Smooth muscle cell of bladder (primary cell): ENCODE measurements at places on chromosomes 1 and 21. TPM values are rescaled to one million over a fixed set of nuclear protein-coding genes. Genes with fewer than 3 reads are reported as not detected.

The AGT gene
- 0.28 and 2.7 TPM in 2 replicates for total RNA-seq

The TMEM125 gene
- total RNA-seq = not detected in 2 replicates

The TTC24 gene
- total RNA-seq = not detected in 2 replicates

The PLA2G5 gene
- total RNA-seq = 0.92 TPM in 1 of 2 replicates, not detected in the other

The TRIM67 gene
- under 0.01 TPM in 1 of 2 replicates, not detected in the other for total RNA-seq

The SYCP1 gene
- not detected in 2 replicates for total RNA-seq

The USP48 gene
- 31.1 and 38.6 TPM in 2 replicates for total RNA-seq

The RHD gene
- total RNA-seq = not detected in 2 replicates

The FNBP1L gene
- total RNA-seq = 7.3 and 12.9 TPM in 2 replicates

The LRRC71 gene
- total RNA-seq = not detected in 2 replicates

The LMOD1 gene
- 12.7 and 29.1 TPM in 2 replicates for total RNA-seq

The TEKT2 gene
- total RNA-seq = 0.09 and 0.14 TPM in 2 replicates

The S100A16 gene
- 84.3 and 106 TPM in 2 replicates for total RNA-seq

The RNF223 gene
- not detected in 2 replicates for total RNA-seq

The C8B gene
- total RNA-seq = not detected in 2 replicates

The LRRC38 gene
- total RNA-seq = 0.09 and 0.28 TPM in 2 replicates

The IQCC gene
- total RNA-seq = 1.0 and 1.3 TPM in 2 replicates

The OR2T35 gene
- total RNA-seq = not detected in 2 replicates

The OR2G6 gene
- total RNA-seq = not detected in 2 replicates

The CCDC190 gene
- total RNA-seq = 0.14 TPM in 1 of 2 replicates, not detected in the other

The C1orf141 gene
- not detected in 2 replicates for total RNA-seq

The KCNJ6 gene
- total RNA-seq = 0.14 TPM in 1 of 2 replicates, not detected in the other

The CYP2J2 gene
- total RNA-seq = under 0.01 TPM in 2 replicates

The ANKRD34A gene
- total RNA-seq = 0.14 and 0.18 TPM in 2 replicates

The HES2 gene
- 0.09 and 0.14 TPM in 2 replicates for total RNA-seq

The CYP4Z1 gene
- total RNA-seq = not detected in 2 replicates

The ATAD3C gene
- total RNA-seq = not detected in 2 replicates

The BEND5 gene
- total RNA-seq = 0.18 TPM in 1 of 2 replicates, not detected in the other

The ADGRL2 gene
- total RNA-seq = 33.3 and 64.0 TPM in 2 replicates

The PWP2 gene
- total RNA-seq = 1.4 and 2.7 TPM in 2 replicates

The CAMK2N1 gene
- 7.5 and 11.1 TPM in 2 replicates for total RNA-seq

The BGLAP gene
- total RNA-seq = 0.09 and 0.14 TPM in 2 replicates

The ADCY10 gene
- under 0.01 and 0.37 TPM in 2 replicates for total RNA-seq

The GBP1 gene
- 16.5 and 26.9 TPM in 2 replicates for total RNA-seq

The CFAP141 gene
- not detected in 2 replicates for total RNA-seq

The DIRAS3 gene
- total RNA-seq = 2.5 and 2.8 TPM in 2 replicates

The S100A7 gene
- not detected in 2 replicates for total RNA-seq

The ATF6 gene
- 22.0 and 23.2 TPM in 2 replicates for total RNA-seq

The SYNC gene
- 50.1 and 70.8 TPM in 2 replicates for total RNA-seq

The S100A1 gene
- total RNA-seq = not detected in 2 replicates

The HAPLN2 gene
- total RNA-seq = not detected in 2 replicates

The EPHB2 gene
- total RNA-seq = 11.0 and 20.7 TPM in 2 replicates

The TIE1 gene
- 0.14 and 1.2 TPM in 2 replicates for total RNA-seq

The NBPF15 gene
- total RNA-seq = 36.4 and 47.6 TPM in 2 replicates

The SPRR5 gene
- not detected in 2 replicates for total RNA-seq

The IRF6 gene
- 0.09 and 0.14 TPM in 2 replicates for total RNA-seq
